Stimulated activated CD8-positive, alpha-beta memory T cell treated with anti-CD3 and anti-CD28 coated beads, Interleukin-4, amount 100 ng/mL, for 48 hours (primary cell): ENCODE measurements at places on chromosomes 3 and 15.

GRCh38 chr3:186209810-186210752 lies 101.2 kb upstream of the ETV5 start:
- DNase-seq: no peak

DNA sequence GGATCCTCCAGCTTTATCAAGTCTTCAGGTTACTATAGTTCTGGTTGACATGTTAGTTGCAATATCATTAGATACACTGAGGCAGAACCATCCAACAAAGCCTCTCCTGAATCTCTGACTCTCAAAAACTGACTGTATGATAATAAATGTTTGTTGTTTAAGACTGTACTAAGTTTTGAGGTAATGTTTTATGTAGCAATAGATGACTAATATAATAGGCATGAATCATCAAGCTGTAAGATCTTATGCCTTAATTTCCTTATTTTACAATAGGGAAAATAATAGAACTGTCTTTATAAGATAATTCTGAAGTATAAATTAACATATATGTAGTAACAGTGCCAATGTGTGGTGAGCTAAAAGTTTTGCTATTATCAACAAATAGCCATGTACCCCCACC lies 88.9 kb upstream of the TBC1D5 start:
- no peak for DNase-seq

- no peak for DNase-seq
Measured at GRCh38 chr3:150411546-150411945, 3.4 kb downstream of the TSC22D2 start.

- no peak for DNase-seq
Measured at GRCh38 chr3:150902988-150903387, 2.3 kb downstream of the MINDY4B start.
